GM13977 (cell line): ENCODE measurements at places on chromosomes 7 and 10.

DNA sequence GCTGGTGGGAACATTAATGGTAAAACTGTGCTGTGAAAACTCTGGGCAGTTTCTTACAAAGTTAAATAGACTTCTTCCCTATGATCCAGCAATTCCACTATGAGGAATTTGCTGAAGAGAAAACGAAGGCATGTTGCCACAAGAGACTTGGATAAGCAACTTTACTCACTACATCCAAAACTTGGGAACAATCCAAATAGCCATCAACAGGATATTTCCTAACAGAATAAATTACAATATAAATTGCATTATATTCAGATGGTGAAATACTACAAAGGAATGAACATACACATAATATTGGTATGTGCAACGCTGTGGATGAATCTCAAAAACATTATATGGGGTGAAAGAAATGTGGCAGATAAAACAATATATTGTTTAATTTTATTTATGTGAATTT is 21.4 kb upstream of the MKI67 start:
- no peak for DNase-seq

GRCh38 chr10:132666705-132667341 is 119.1 kb downstream of the NKX6-2 start:
- no peak for DNase-seq

DNA sequence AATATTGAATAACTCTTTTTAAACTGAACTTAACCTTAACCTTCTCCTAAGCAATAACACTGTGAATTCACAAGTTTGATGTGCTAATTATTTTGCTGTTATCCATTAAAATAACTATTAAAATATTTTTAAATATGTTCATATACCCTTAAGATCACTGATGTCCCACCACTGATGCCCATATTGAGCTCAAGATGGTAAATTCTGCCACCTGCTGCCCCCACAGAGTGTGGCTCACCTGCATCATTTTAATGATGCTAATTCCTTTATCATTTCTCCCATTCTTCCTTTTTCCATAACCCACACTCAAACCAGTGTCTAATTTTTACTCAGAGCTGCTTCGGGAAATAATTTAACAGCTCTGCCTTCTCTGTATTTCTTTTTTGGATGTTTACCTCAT is 82.3 kb upstream of the ARID5B start:
- no peak for DNase-seq

DNA sequence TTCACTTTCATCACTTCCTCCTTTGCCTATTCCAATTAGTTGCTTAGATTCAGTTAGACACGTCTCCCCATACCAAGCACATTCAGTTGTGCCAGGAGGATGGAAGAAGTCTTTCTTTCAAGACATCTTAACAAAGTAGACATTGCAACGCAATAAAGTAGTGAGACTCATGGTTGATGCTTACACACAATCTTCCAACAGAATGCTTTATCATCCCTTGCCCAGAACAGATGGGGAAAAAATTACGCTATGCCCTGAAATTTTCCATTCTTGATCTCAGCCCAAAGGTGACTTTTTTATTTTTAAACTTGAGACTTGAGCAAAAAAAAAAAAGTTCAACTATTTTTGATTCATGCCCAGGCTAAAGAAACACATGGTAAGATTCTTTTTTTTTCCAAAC is 74.9 kb downstream of the KCNMA1 start:
- DNase-seq, result no peak

DNA sequence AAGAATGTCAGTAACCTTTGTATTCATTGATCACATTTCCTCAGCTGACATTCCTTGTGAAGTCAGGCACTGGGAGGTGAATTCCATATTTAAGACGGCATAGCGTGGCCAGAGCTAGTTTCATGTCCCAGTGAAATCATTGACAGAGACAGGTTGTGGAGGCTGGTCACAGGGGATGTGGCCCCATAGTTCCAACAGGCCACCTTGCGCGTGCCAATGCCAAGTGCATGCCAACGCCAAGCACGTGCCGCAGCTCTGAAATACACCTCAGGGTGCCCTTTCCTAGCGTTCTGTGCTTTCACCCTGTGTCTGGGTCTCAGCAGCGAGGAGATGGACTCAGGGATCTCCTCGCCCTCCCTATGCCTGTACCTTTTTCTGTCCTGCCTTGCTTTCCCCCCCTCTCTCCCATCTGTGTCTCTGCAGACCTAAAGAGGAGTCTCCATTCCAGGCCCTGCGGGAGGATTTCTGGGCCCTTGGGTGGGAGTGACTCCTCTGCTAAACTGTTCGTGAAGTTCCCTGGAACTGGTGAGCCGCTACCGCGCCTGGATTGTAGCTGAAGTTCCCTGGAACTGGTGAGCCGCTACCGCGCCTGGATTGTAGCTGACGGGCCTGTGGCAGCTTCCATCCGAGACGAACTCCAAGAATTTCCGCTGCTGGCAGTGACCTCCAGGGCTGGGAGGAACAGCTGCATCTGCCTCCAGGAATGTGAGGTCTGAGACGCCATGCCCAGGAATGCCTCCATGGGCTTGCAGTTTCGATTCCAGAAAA is 19.7 kb downstream of the AQP1 start:
- DNase-seq, result peak; percentile 6

DNA sequence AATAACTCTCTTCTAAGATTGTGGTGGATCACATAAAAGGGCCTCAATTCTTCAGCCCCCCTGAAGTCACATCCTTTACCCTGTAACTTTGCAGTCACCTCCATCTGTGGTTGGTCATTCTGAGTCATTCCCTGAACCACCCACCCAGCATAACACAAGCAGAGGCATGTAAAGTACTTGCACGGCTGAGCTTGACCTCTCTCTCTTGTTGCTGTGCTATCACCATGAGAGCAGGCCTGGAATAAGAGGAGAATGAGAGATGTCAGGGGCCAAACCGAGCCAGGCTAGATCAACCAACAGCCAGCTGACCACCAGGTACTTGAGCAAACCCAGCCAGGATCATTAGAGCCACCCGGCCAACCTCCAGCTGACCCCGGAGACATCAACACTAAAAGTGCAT is 13.5 kb upstream of the STK17A start:
- DNase-seq, result peak; percentile 46

GRCh38 chr7:141115965-141116364 is 42.1 kb downstream of the TMEM178B start:
- DNase-seq, result no peak

- no peak for DNase-seq
Measured at GRCh38 chr7:8387551-8388256, 45.7 kb upstream of the NXPH1 start.

GRCh38 chr7:74554178-74554577 is 100.5 kb downstream of the GTF2IRD1 start:
- no peak for DNase-seq

DNA sequence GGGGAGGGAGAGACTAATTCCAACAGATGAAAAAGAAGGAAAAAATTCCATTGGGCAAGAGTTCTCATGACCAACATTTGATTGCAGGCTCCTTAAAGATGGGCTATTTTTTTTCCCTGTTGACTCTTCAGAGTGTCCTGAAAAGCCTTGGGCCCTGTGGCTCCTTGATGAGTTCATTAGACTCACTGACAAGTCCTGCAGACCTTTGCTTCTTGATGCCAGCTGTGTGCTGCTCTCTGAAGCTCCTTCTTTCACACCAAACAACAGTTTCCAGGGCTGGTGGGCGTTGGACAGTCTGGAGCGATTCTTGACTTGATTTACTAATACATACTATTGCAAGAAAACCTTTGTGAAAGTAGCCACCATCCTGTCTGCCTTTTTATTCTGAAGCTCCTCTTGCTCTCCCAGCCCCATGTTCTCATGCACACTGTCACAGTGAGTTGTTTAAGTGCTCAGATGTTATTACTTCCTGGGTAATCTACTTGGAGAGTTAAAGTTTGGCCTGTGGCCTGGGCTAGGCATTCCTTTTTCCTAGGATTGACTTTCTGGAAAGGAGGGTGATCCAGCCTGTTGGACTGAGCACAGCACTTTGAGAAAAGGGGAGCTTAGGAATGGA is 250.3 kb downstream of the PTEN start:
- no peak for DNase-seq

- DNase-seq, result no peak
Measured at GRCh38 chr7:18202315-18203045, 174.8 kb upstream of the PRPS1L1 start.

DNA sequence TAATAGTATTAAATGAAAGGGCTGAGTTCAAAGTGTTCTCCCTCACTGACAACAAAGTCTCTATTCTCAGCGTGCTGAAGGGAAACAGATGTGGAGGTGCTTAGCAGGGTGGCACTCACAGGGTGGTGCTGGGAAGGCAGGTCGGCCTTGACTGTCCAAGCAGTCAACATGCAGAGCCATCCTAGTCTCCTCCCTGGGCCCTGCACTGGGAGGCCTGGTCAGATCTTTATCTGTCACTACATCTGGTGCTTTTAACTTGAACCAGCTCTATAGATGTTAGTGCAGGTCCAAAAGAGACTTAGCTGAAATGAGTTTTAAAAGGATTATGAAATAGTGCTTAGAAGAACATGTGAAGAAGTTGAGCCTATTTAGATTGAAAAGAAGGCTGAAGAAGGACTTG is 82.1 kb downstream of the AVL9 start:
- DNase-seq, result no peak

- DNase-seq, result no peak
Measured at GRCh38 chr10:61964059-61964709, 62.7 kb downstream of the ARID5B start.

DNA sequence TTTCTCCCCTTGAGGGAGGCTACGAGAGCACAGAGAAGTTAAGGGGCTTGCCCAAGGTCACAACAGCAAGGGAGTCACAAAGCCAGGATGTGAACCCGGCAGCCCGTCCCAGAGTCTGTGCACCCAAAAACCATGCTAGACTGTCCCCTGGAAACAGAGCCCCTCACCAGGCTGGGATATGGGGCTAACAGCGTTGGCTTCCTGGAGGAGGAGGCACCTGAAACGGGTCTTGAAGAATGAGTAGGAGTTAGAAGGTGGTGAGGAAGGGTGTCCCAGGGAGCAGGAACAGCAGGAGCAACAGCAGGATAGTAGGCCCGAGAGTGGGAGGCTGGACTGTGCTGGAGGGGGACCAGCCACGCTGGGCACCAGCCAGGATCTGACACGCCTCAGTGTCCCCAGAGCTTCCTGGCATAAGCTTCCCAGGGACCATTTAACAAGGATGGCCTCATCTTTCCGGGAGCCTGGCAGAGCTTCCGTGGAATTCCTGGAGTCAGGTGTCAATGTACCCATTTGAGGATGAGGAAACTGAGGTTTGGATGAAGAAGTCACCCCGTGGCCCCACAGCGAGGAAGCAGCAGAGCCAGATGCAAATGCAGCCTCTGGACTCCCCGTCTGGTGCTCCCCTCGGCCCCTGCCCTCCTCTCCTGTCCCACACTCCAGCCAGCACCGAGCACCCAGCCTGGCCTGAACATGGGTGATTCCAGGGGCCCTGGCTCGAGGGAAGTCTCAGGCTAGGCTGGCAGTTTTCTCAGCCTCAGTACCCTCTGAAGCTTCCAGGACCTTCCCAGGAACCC is 3.3 kb upstream of the GRIFIN start:
- DNase-seq, result no peak

GRCh38 chr10:126070476-126071215 is 174.3 kb downstream of the FANK1 start:
- DNase-seq, result no peak

GRCh38 chr7:50409856-50410745 is 40.0 kb downstream of the FIGNL1 start:
- peak; percentile 57 for DNase-seq

- DNase-seq, result no peak
Measured at GRCh38 chr10:21285742-21286331, 239.6 kb downstream of the SKIDA1 start.

GRCh38 chr10:56633876-56634452 is 272.9 kb upstream of the ZWINT start:
- DNase-seq, result peak; percentile 23

DNA sequence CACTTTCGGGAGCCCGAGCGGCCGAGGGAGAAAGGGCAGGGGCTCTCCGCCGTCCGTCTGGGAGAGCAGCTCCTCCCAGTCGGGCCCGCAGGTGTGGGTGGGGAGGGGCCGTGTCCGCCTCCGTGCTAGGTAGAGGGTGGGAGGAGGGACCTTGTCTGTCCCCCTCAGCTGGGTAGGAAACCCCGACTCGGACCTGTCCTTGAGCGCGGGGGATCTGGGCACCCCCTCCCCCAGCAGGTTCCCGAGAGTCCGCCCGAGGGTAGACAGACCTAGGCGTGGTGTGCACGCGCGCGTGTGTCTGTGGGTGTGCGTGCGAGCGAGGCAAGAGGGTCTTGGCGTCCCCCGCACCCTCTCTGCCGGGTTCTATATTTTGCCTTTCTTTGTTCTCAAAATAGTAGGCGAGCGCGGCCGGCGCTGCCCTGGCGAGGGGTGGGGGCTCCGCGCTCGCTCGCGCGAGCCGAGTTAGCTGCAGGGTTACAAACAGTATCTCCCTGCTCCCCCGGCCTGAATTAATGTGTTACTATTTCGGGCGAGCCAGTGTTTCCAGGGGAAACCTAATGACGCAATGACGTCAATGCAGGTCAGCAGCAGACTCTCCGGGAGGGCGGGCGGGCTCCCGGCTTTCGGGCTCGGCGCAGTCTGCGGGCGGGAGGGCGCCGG is 73.9 kb upstream of the LEP start:
- peak; percentile 81 for DNase-seq

- DNase-seq, result no peak
Measured at GRCh38 chr10:61732629-61733278, 70.0 kb downstream of the CABCOCO1 start.

- no peak for DNase-seq
Measured at GRCh38 chr7:155426543-155427410, 31.2 kb upstream of the EN2 start.

DNA sequence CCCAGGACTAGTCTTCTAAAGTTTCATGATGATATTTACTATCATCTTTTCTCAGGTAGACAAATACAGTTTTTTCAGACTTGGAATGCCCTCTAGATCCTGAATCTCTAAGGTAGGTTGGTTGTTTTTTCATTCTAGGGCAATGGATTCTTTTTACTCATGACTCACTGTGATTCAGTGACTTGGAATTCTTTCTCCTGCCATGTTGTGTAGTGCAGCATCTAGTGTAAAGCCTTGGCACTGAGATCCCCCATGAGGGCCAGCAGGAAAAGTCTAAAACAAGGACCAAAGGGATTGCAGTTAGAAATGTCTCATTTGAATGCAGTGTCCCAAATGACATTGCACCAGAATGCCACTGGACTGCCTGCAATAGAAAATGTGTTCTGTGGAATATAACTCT is 430.4 kb downstream of the NEBL start:
- no peak for DNase-seq

DNA sequence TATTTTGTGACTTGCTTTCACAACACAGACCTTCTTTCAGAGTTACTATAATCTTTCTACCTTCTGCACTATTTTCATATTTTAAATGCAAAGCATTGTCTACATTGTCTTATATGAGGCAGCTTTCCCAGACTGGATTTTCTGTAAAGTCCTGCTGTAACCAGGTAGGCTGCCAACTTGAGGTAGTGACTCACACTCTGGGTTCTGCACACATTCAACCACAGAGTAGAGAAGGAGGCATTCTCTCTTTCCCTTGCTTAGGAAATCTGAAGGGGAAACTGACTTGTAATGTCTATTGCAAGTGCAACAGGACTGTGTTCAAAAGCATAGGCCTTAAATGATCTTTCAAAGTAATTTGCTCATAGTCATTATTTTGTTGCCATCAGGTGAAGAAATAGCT is 461.4 kb downstream of the GRM8 start:
- DNase-seq, result no peak

- no peak for DNase-seq
Measured at GRCh38 chr7:22992874-22993840, 20.8 kb downstream of the HYCC1 start.
